ENCODE measurements at places on chromosomes 1 and 21. TPM values are rescaled to one million over a fixed set of nuclear protein-coding genes. Genes with fewer than 3 reads are reported as not detected.

BEND5 gene
- 5.9 TPM for total RNA-seq

- no peak for DNase-seq
These were observed 93.2 kb downstream of the CCDC185 start for GRCh38 chr1:223486366-223486765.

A3GALT2 gene
- not detected for total RNA-seq

GRCh38 chr1:179794146-179794545, 51.1 kb downstream of the FAM163A start:
- no peak for DNase-seq

RWDD3 gene
- total RNA-seq = 11.5 TPM

DNA sequence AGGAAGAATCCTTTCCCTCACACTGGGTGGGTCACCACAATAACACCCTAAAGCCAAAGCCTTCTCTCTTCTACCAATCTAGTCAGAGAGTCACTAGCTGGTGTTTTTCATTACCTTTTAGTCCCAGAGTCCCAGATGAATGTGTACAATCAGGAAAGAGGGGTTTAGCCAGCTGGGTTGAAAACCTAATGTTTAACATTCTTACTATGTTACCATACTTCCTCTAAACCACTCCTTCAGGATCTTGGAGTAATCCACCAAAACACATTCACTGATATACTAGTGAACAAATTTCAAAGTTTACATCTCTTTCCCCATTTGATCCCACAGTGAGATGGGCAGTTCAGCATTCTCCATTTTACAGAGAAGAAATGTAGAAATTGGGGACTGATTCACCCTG, 9.7 kb downstream of the LPAR3 start:
- no peak for DNase-seq

- DNase-seq = no peak
These were observed 19.3 kb upstream of the TBX19 start for GRCh38 chr1:168261390-168261789.

- DNase-seq = no peak
These were observed 27.5 kb upstream of the MYSM1 start for GRCh38 chr1:58727364-58727763.

GRCh38 chr1:154945962-154946850, 9.7 kb upstream of the PMVK start:
- no peak for DNase-seq

FALEC gene
- total RNA-seq = not detected

GRCh38 chr1:174680101-174680500, 232.3 kb downstream of the GPR52 start:
- DNase-seq = no peak

- no peak for DNase-seq
These were observed 282.7 kb downstream of the NPHP4 start for GRCh38 chr1:5709461-5709975.

DNA sequence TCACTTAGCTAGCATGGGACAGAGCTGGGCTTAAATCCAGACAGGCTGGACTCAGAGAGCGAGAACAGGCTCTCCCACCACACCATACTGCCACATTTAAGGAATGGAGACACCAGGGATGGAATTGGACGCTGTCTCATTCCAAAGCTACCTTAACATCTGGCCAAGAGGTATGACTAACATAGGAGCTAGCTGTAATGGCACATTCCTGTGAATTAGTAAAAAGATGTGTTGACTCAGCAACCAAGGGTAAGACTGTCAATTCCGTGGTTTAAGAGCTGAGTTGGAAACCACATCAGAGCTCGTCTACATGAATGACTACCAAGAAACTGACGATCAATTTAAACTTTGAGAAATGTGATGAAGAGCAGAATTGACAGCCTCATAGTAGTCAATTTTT, 8.3 kb upstream of the TNFRSF9 start:
- no peak for DNase-seq

GRCh38 chr1:181124291-181124751, 35.8 kb downstream of the IER5 start:
- DNase-seq = no peak

DNA sequence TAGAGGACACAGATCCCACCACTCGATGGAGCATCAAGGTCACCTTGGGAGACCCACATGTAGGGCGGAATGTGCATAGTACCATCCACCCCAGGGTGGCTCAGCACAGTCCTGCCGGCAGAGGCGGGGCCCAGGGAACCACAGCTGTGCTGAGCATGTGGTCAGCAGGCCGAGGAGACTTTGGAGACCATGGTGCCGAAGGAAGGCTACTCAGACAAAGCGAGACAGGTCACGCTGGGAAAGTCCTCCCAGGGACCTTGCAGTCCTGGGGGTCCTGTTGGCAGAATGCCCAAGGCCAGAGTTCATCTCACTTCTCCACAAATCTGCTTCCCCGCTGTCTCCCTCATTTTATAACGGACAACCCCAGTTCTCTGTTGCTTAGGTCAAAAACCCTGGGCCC, 22.5 kb downstream of the WNT3A start:
- peak; percentile 47 for DNase-seq

PM20D1 gene
- 0.33 TPM for total RNA-seq

TXNIP gene
- total RNA-seq = 3,955 TPM

DNA sequence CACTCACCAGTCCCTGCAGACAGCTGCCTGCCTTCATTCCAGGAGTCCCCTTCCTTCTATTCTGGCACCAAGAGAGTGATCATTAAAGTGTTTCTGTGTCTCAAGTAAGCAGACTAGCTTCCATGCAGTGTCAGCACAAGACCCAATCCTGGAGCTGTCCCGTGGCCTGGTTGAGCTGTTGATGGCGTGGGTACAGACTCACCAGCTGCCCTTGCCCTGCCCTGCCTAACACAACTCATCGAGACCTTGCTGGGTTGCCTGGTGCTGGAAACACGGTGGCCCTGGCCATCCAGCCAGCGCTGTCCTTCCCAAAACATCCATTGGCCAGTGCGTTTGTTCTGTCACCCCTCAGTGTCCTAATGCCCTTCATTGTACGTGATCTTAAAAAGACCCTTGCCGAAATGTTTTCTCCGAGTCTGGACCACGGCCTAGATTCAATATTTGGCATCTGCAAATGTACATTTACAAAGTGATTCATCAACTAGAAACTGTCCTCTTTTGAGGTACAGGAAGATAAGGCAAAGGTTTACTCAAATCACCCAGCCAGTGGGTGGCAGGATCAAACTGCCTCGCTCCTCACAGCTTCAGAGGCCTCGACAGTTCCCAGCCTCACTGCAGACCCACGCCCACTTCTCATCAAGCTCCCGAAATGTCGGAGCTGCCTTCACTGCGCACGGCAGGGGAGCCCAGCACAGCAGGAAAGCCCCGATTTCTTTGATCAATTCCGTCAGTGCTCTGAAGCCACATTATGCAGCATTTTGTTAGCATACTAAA, 494.2 kb downstream of the KIF26B start:
- DNase-seq = no peak

AQP10 gene
- not detected for total RNA-seq

DNA sequence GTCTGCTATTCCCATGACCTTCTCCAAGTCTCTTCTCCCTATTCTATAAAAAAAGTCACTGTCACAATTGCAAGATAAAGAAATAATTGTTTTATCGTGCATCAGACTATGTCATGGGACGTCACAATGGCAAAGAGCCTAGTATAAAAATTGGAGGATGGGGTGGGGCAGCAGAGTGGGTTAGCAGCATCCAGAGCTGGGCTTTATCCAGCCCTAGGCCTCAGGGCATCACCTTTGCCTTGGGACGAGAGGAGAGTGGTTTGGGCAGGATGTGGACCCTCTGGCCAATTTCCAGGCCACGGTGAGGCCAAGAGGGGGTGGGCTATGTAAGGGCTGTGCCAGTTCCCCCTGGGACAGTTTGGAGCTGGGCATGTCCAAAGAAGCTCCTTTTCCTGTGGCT, 25.7 kb downstream of the WNT4 start:
- DNase-seq = no peak

LCE2C gene
- not detected for total RNA-seq

NBPF4 gene
- total RNA-seq = 0.33 TPM

DNA sequence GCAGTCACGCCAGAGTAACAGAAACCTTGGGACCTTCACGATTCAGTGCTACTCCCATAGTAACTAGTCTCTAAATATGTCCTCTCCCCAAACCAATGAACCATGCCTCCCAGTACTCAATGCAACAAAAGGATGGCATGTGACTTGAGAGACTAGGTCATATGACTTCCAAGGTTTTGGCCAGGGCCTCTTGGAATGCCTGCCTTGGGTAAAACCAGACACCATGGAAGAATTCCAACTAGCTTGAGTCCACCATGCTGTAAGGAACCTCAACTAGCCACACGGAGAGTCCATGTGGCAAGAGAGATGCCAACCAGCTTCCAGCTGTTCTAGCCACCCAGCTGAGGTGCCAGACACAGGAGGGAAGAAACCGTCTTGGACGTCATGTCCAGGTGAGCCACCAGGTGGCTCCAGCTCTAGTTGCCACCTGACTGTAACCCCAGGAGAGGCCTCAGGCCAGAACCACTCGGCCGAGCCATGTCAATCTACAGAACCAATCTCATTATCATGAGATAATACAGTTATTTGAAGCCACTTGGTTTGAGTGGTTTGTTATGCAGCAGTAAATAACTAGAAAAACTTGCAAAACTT, 115.0 kb downstream of the SYF2 start:
- DNase-seq = no peak

DNA sequence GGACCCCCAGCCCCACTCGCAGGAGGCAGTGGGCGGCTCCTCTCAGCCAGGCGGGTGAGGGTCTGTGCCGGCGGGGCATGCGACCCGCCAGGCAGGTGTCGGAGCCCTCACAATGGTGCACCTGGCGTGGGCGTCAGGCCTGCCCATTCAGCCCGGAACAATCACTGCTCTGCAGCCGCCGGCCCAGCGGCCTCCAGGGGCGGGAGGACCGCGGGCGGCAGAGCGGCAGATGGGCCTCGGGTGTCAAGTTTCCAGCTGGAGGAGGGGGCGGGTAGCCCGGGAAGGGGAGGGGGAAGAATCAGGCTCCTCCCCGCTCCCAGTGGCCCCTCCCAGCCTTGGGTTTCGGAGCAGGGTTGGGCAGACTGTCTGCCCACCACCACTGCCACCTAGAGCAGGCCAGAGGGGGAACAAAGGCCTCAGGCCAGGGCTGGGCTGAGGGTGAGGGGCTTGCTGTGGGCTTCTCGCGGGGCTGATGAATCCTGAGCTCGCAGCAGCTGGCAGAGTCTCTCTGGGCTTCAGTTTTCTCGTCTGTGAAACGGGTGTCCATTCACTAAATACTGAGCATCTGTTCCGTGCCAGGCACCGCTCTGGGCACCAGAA, 39.5 kb upstream of the CASZ1 start:
- DNase-seq = no peak

DNA sequence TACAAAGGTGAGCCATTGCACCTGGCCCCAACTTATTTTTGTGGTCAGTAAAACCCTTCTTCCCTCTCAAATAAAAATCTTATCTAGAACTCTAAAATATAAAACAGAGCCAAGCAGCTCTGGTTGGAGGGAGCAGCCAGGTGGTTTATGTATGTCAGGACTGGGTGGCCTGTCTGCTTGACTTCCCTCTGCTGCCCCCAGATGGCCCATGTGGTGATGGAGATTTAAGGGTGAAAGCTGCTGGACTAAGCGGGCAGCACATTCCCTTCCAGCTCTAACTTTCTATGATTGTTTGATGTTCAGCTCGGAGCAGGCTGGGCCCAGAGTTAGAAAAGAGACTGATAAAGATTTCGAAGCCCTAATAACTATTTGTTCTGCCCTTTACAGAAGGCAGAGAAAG, 11.9 kb upstream of the PAQR6 start:
- DNase-seq = no peak

SLAMF7 gene
- total RNA-seq = 5.7 TPM
